Left ventricle myocardium inferior (tissue), 1 donor: ENCODE measurements at places on chromosomes 3 and 15. TPM values are rescaled to one million over a fixed set of nuclear protein-coding genes. Genes with fewer than 3 reads are reported as not detected.
A peak's percentile ranks its signal among the peaks of the same experiment; 100 is the strongest.

MEIS2 gene
- 36.0 TPM for total RNA-seq

DNA sequence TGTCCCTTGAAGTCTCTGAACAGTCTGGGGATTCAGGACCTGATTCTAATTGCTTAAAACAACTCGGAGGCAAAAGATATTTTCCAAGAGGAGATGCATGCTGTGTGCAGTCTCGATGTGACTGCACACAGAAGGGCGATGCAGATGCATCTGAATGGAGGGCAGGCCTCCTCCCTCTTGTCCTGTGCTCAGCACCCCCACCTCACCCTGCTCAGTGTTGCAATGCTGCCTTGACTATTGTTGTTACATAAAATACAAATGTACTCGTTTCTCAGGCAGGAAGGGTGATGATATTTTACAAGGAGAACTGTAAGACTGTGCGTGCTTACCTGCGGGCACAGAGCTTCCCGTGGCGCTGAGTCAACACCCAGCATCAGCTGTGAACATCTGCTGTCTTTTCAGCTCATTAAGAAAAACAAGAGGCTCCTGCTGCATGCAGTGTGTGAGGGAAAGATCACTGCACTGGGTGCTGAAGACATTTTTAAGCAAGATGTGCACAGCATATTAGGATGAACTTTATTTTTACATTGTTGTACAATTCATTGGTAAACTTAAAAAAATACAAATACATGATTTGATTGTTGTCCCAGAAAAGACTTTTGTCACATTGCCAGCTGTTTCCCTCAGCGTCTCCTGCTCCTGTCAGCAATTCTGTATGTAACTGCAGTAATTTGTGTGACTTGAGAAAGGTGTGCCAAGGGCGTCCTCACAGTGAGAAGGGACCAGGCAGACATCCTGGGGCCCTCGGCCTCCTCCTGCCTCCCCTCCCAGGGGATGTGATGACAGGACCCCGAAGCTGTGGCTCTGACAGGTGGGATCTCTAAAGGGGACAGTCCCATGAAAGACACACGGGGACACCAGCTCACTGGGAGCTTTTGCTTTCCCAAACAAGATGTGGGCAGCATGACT is 56.3 kb upstream of the RPL32 start:
- DNase-seq, result no peak

GRCh38 chr3:52136513-52136912 is 17.7 kb downstream of the POC1A start:
- DNase-seq, result no peak

DNA sequence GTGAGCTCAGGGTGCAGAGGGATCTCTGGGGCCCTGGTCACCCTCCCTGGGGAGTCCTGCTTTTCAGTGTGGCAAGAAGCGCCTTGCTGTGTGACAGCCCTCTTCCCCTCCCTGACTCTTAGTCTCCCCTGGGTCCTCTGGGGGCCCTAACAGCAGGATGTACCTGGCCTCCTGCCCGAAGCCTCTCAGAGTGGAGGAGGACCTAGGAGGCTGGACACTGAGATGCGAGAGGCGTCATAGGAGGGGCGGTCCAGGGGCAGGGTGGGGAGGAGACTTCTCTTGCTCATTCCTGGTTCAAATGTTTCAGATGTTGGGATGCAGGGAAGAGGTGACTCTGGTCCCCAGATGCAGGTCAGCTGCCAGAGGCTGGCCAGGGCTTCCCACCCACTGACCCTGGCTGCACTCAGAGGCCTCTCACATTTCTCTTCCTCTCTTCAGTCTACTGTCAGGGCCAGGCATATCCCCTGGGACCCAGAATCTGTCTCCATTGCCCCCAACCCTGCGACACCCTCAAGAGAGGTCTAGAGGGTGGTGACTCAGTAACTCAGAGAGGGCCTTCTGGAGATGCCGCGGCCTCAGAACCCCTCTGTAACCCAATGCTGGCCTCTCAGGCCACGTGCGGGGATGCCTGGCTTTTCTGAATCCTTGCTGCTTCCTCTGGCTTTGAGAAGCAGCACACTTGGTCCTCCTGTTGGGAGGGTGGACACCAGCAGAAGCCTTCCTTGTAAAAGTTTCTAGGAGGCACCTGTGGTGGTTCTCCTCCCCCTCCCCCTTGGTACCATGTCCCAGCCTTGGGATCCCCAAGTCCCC is 25.9 kb downstream of the SNX33 start:
- DNase-seq, result peak; percentile 87

RAB5A gene
- 52.0 TPM for total RNA-seq

GPR149 gene
- not detected for total RNA-seq

ZBTB11 gene
- 10.3 TPM for total RNA-seq

- no peak for DNase-seq
Measured at GRCh38 chr15:83199288-83199687, 8.3 kb downstream of the HDGFL3 start.

- peak; percentile 66 for DNase-seq
Measured at GRCh38 chr15:68205954-68206539, 915 bp upstream of the CALML4 start.

GRCh38 chr3:4956099-4956498 is 23.1 kb upstream of the BHLHE40 start:
- no peak for DNase-seq

- peak; percentile 41 for DNase-seq
Measured at GRCh38 chr3:171334465-171334811, 125.8 kb downstream of the TNIK start.

DNA sequence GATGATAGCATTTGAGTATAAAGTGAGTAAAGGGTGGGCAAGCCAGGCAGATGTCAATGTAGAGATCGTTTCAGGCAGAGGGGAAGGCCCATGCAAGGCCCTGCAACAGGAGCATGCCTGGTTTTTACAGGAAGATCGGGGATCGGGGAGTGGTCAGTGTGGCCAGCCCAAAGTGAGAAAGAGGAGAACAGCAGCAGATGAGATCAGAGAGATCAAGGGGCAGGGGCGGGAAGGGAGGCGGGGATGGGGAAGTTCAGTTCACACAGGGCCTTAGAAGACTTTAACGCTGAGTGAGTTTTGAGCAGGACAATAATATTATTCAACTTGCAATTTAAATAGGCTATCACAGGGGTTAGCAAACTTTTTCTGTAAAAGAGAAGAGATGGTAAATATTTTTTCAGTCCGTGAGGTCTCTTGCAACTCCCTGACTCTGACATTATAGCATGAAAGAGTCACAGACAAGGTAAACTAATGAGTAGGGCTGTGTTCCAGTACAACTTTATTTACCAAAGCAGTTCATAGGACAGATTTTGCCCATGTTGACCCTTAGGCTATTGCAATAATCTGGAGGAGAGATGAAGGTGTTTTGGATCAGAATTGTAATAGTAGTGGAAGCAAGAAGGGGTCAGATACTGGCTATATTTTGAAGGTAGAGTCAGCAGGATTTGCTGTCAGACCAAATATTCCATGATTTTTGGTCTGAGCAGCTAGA is 12.4 kb upstream of the CD47 start:
- no peak for DNase-seq

GRCh38 chr3:105228696-105229095 is 138.0 kb upstream of the ALCAM start:
- DNase-seq, result no peak

ACAN gene
- not detected for total RNA-seq

- DNase-seq, result no peak
Measured at GRCh38 chr3:127815001-127815400, 7.3 kb downstream of the MGLL start.

GRCh38 chr15:79015416-79015815 is 70.6 kb upstream of the CTSH start:
- no peak for DNase-seq

SNTN gene
- not detected for total RNA-seq

DNA sequence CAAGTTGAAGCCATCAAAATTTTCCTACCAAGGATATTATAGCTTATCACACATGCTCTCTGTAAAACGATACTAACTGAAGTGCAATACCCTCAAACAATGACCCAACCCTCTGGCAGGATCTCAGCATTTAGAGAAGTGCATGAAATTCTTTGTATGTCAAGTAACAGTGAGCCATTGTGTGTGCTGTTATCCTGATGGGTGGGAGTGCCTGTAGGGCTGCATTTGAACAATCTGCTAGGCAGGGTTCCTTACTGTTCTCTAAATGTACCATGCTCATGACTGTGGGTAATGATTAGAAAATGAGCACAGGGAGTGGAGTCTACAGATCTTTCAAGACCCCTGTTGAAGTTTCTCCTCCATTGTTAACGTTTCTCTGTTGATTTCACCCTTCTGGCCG is 398.1 kb downstream of the NSUN3 start:
- DNase-seq, result no peak

GRCh38 chr3:142976621-142977398 is 13.3 kb upstream of the PAQR9 start:
- peak; percentile 90 for DNase-seq

OR5K2 gene
- total RNA-seq, result not detected

WNT7A gene
- not detected for total RNA-seq

CCDC9B gene
- 155 TPM for total RNA-seq

GRCh38 chr15:61063875-61064320 is 165.2 kb downstream of the RORA start:
- no peak for DNase-seq

CYP11A1 gene
- 0.27 TPM for total RNA-seq

EFHB gene
- total RNA-seq, result 0.58 TPM

DNA sequence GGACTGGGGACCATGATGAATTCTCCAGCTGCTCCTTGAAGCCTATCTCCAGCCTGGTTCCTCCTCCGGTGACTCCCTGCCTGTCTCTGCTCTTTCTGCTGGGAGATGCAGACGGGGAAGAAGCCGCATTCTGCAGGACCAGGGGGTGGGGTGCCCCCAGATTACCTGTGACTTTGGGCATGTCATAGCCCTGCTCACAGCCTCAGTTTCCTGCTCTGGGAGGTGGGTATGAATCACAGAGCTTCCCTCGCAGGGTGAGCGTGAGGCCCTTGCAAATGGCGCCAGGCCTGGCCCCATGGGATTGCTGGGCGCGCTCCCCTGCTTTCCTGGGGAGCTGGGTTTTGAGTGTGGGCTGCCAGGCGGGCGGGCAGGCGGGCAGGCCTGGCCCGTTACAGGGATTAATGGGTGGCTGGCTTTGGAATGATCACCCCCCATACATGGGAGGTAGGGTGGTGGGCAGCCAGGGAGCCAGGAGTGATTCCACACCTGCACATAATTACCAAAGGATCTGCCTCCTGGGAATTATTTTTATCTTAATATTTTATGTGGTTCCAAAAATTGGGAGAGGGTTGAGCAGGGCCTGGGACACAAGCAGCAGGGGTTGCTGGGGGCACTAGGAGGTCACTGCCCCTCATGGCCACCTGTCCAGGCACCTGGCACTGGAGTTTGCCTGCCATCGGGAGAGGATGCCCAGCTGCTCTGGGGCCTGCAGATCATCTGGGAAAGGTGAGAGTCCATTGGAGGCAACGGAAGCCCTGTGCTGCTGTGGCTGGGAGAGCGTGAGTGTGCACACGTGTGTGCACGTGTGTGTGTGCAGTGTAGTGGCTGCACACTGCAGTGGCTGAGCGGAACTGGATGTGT is 106.8 kb downstream of the WNT7A start:
- no peak for DNase-seq

DNA sequence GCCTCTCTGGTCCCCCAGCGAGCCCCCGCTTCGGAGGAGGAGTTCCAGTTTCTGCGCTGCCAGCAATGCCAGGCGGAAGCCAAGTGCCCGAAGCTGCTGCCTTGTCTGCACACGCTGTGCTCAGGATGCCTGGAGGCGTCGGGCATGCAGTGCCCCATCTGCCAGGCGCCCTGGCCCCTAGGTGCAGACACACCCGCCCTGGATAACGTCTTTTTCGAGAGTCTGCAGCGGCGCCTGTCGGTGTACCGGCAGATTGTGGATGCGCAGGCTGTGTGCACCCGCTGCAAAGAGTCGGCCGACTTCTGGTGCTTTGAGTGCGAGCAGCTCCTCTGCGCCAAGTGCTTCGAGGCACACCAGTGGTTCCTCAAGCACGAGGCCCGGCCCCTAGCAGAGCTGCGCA is 3.5 kb downstream of the PML start:
- no peak for DNase-seq
